Activated T-cell treated with anti-CD3 and anti-CD28 coated beads for 4 hours (primary cell): ENCODE measurements at places on chromosomes 7 and 10.

DNA sequence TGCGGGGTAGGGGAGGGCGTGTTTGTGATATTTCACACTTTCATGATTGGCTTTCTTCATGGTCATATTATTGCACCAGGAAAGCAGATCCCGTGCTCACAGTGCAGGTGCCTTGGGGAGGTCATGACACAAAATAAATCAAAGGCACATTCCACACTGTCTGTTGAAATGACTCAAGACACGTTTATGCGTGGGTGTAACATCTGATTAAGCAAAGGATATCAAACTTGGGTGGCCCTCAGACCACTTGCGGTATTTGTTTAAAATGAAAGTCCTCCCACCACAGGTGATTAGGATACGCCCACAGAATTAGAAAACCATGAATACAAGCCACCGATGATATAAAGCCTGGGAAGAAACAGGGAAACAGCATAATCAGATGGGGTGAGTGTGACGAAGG lies 51.1 kb downstream of the SVIL start:
- DNase-seq: no peak

DNA sequence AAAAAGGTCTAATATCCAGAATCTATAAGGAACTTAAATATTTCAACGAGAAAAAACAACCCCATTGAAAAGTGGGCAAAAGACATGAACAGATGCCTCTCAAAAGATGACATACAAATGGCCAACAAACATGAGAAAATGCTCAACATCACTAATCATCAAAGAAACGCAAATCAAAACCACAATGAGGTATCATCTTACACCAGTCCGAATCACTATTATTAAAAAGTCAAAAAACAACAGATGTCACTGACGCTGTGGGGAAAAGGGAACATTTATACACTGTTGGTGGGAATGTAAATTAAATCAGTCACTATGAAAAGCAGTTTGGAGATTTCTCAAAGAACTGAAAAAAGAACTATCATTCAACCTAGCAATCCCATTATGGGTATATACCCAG lies 6.0 kb downstream of the VWDE start:
- DNase-seq: no peak

GRCh38 chr10:47165711-47166404 lies 134.1 kb upstream of the GDF10 start:
- DNase-seq: peak; percentile 10

GRCh38 chr7:26278770-26279169 lies 12.9 kb upstream of the SNX10 start:
- no peak for DNase-seq

- no peak for DNase-seq
Observed at GRCh38 chr7:100126239-100126930, 382 bp upstream of the MBLAC1 start.

GRCh38 chr7:51311166-51311565 lies 5.4 kb downstream of the COBL start:
- no peak for DNase-seq

- no peak for DNase-seq
Observed at GRCh38 chr7:755413-755805, 28.3 kb upstream of the PRKAR1B start.

- no peak for DNase-seq
Observed at GRCh38 chr10:90276894-90277475, 575.6 kb downstream of the KIF20B start.

DNA sequence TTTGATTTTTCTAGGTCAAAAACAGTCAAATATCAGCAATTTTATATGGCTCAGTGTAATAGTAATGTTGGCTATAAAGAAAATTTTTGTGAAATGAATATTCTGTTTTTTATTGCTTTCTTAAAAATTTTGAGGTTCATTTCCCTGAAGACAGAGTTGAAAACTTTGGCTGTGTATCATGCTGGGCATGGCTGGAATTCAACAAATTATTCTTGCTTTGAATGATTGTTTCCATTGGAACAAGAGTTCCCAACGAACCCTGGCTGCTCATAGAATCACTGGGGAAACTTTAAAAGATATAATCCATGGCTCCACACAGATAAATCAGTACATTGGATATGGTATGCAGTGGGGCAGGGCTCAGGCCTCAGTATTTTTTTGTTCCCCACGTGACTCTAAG lies 118.6 kb downstream of the PLCE1 start:
- no peak for DNase-seq

DNA sequence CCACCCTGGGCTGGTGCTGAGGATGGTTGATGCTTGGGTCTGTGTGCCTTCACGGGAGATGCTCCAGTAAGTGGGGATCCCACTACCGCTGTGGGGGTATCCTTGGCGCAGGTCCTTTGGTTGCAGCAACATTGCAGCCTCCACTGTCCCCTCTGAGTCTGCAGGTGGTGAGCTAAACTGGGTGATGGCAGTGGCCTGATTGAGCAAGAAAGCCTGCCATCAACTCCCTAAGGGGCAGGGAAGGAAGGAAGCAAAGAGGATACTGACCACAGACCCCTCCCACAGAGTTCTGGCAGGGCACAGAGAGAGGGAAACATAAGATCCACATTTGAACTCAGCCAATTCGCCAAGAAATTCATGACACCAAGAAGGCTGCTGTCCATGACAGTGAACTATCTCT lies 43.2 kb downstream of the MYO1G start:
- no peak for DNase-seq
